ENCODE measurements at places on chromosomes 5 and 9.

GRCh38 chr9:87390361-87390760, 107.3 kb upstream of the DAPK1 start:
- no peak for DNase-seq

DNA sequence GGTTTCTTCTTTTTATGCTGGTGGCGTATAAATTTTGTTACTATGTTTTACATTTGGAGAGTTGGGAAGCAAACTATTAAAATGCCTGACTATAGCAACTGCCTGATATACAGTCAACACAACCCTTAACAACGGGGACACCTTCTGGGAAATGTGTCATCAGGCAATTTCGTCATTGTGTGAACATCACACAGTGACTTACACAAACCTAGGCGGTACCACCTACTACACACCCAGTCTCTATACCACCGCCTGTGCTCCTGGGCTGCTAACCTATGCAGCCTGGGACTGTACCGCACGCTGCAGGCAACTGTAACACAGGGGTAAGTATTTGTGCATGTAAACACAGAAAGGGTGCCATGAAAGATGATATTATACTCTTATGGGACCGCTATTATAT, 1.3 kb upstream of the CDHR2 start:
- DNase-seq, result no peak

GRCh38 chr5:60852940-60853339, 8.9 kb upstream of the ELOVL7 start:
- no peak for DNase-seq

- no peak for DNase-seq
These were observed 2.0 kb upstream of the GARNL3 start for GRCh38 chr9:127262602-127263001.

DNA sequence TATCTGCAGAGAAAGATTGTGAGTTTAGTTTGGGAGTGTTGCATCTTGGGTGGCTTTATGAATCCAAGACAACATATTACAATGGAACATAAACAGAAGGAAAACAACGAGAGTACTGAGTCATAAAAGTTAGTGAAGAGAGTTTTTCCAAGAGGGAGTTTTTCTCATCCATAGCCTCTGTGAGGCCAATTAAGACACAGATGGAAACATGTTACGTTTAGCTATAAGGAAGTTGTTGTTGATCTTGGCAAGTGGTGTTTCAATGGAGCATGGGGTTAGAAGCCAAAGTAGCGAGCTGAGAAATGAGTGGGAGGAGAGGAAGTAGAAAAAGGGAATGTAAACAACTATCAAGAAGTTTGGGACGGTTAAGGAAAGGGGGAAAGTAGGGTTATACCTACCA, 53.3 kb upstream of the SPATA31D4 start:
- DNase-seq, result peak; percentile 93

DNA sequence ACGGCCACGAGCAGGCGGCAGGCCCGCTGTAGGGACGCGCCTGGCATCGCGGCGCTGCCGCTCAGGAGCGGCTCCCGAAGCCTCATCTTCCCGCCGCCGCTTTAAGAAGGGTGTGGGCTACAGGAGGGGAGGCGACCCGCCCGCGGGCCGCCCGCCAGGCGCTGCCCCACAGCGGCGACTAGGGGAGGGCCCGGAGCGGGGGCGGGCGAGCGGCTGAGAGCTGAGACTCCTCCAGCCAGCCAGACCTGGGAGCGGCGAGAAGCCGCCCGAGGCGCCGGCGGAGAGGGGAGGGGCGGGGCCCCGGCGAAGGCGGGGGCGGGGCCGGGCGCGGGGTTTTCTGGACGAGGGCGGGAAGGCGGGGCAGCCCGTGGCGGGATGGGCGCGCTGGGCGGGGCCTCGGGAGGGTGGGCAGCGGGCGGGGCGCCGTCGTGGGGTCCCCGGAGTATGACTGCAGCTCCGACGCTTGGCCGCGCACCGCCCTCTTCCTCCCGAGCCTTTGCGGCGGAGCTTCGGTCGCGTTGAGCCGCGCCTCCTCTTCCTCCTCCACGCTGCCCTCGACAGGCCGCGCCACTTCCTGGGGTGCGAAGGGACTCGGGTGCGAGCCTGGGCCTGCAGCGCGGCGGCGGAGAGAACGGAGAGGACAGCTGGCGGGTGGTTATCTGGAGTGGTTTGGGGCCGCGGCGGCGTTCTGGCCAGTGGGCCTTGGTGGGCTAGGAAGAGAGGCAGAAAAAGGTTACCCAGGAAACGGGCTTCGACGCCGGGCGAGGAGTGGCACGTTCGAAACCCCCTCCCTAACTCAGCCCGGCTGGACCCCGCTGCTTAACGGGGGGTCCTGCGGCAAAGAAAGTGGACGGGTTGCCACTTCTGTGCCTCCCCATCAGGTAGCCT, at the start of gene B4GALT1:
Gene B4GALT1 (minus strand): TSS at position 253 of the 888 bp plus-strand sequence. CDS start 167 bp downstream, at position 86.
- no peak for DNase-seq

DNA sequence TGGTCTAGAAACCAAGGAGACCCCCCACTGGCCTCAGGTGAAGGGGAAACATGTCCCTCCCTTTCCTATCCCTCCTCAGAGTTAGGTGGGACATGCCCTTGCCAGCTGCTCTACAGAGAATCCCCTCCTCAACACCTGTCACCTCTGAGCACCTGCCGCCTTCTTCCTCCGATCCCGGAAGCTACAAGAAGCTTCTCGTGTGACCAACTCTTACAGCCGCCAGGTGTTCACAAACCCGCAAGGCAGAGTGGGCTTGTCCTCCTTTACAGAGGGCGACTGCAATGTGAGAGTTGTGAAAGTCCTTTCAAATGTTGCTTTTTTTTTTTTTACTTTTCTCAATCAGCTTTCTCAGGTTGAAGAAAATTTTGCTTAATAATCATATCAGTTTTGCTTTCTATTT, 3.7 kb upstream of the ICE1 start:
- DNase-seq, result no peak

DNA sequence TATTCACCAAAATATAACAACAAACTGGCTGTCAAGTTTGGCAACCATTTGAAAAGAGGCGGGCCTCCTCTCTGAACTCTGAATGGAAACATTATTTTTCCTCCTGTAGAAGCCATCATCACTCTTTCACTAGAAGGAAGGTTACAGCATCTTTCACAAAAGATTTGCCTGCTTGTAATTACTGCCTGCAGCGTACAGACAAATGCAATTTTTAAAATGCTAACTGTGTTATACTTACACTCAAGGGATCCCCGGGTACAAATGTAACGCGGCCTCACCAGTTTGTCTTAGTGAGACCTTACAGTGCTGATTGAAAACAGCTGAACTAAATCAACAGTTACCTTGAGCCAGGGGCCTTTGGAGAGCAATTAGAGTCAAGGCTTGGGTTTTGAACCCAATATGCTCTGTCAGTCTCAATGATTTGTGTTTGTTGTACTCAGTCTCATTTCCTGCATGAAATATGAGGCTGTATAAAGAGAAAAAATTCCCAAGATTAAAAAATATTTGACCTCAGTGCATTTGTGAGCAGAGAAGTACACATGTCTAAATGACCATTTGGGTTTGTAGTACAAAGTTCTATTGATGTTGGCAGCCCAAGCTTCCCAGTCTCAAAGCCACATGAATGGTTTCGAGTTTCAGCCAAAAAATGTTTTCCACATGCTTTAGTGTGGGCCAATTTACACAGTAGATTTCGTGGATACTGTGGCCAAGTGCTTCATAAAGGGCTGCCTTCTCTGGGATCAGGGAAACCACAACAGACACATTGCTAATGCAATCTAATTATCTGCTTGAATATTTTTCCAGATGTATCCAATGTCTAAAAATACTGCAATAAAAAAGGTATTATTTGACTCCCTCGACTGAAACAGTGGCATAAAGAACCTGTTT, 500.0 kb downstream of the SPATA31D1 start:
- DNase-seq, result no peak

DNA sequence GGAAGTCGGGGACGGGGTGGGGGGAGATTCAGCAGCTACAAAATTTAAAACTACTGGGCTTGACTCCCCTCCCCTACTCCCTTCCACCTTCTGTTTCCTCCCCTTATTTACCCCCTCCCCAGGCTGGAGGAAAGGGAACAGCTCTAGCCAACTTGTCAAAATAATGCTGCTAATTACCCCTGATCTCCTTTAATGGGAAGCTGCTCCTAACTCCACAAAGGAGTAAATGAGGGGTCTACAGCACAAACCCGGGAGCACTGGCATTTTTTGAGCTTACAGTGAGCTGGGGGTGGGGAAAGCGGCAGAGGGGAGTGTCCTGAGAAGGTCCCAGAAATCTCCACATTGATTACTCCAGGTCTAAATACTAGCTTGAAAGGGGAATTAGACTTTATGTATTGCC, 3.1 kb downstream of the PTCH1 start:
- DNase-seq, result no peak

DNA sequence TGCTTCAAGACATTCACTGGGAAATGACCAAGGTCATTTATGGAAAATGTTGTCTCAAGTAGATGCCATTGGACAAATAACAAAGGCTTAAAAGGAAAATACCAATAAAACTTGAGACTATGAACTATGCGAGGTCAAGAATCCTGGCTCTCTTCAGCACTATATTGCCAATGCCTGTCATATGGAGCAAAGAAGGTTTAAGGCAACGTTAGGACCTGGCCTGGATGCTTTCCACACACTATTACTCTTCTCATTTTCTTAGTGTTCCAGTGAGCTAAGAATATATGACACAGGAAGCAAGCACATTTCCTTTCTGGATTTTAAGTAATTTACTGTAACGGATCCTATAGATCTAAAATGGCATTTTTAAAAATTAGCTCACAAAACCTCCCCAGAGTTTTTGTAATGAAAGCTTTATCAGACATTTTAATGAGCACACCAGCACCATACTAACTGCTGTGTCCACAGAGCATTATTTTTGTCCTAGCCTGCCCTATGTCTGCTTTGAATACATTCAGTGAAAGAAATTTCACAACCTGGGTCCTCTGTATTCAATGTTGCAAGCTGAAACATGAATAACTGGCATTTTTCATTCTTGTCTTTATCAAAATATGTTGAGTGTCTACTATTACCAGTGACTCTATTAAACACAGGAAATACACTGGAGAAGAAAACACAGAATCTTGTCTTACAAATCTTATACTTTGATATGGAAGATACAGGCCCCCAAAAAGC, 315.6 kb downstream of the CETN3 start:
- no peak for DNase-seq

DNA sequence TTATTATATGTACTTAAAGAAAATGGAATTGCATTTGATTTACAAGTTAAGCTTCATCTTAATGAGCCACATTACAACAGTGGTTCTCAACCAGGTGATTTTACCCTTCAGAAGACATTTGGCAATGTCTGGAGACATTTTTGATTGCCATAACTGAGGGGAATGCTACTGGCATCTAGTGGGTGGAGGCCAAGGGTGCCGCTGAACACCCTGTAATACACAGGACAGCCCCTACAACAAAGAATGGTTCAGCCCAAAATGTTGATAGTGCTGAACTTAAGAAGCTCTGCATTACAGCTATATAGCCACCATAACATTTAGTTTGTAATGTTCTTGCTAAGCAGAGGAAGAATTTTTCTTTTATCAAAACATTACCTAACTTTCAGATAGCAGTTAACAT, 103.1 kb downstream of the PAM start:
- no peak for DNase-seq

GRCh38 chr9:118596374-118597015, 772.7 kb downstream of the BRINP1 start:
- no peak for DNase-seq

- no peak for DNase-seq
These were observed 234.4 kb upstream of the DAPK1 start for GRCh38 chr9:87263291-87263690.

DNA sequence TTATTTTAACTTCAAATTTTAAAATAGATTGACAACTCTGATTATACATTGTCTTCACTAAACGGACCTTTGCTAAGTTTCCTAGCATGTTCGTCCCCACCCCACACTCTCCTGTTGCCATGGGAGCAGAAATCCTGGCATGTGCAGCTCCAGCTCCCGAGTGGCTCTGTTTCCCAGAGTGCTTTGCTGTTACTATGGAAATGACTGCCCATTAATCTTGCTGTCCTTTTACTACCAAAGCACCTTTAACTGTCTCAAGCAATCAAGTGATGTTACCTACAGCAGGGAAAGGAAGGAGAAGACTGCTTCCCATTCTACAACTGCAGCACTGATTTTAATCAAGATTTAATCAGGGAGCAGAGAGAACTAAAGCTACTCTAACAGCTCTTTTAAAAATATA, 212.0 kb upstream of the KIF2A start:
- no peak for DNase-seq

GRCh38 chr5:126519637-126520592, 75.1 kb downstream of the ALDH7A1 start:
- no peak for DNase-seq

DNA sequence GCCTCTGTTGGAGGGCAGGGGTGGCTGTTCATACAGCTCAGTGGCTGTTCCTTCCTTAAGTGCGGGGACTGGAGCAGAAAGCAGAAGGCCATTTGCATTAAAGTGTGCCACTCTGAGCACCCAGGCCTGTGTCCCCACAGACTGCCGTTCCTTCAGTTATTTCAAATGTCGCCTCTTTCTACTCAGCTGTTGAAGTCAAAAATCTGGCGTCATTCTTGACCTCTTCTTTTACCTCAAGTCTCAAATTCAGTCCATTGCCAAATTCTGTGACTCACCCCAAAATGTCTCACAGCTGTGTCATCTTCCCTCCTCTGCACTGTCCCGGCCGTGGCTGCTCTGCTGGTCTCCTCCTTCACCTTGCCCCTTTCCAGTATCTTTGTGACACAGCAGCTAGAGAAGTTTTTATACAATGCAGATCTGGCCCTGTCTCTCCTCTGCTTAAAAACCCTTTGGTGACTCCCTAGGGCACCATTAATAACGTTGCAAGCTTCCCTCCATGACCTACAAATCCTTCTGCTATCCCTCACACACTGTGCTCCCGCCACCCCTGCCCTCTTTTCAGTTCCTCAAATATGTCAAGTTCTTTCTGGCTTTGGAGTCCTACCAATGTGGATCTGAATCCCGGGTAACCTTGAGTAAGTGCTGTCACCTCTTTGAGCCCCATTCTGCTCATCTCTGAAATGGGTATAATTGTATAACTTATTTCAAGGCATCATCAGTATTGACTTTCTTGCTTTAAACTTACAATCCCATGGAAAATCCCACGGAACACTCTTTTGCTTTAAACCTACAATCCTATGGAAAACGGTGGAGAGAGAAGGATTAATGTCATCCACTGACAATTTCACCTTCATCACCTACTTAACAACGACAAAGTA, 98.3 kb upstream of the BOD1 start:
- DNase-seq, result no peak

GRCh38 chr5:135037519-135038204, 3.6 kb upstream of the PITX1 start:
- DNase-seq, result no peak

GRCh38 chr5:141359790-141360426, at the start of gene PCDHGB2:
TSS of gene PCDHGB2 (plus strand) at chr5:141359994. CDS start at chr5:141360136, 142 bp downstream.
- no peak for DNase-seq

Data from glomerular endothelial cell (primary cell).